ENCODE measurements at places on chromosomes 5 and 9.
A peak's percentile ranks its signal among the peaks of the same experiment; 100 is the strongest.

DNA sequence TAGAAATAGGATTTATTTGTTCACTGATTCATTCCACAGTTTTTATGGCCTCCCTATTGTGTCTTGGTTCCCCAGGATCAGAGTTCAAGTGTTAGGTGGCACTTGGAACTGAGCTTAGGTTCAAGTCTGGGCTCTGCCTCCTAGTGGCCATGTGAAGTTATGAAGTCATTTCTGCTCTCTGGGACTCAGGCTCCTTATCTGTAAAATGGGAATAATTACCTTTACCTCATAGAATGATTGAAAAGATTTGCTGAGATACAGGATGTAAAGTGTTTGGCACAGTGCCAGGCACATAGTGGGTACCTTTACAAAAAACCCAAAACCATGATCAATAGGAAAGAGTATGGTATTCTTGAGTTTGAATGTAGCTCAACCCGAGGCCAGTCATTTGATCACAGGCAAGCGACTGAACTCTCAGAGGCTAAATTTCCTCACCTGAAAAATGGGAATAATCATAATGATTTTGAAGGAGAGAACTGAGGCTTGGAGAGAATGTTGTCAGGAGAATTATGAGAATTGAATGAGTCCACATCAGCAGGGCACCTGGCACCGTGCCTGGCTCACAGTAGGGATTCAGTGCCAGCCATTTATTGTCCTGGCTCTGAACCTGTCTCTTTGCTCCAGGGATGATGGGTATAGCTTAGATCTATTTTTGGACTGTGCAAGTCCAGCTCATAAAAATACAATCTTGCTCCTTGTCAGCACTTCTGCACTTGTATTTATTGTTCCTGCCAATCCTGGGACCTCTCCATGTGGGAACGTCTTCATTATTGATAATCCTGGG, 10.8 kb downstream of the NSG2 start:
- no peak for DNase-seq

DNA sequence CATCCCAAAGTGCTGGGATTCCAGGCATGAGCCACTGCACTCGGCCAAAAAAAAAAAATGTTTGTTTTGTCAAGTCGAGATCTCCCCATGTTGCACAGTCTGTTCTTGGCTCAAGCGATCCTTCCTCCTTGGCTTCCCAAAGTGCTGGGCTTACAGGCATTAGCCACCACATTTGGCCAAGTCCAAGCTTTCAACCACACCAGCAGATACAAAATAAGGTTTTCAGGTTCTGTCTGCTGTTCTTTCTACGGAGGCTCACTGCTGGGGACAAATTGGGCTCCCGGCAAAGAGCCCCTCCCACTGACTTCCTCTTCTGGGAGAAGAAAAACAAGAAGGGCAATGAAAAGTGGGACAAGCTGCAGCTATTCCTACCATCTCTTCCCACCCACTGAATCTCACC, 37.6 kb upstream of the GGTA1 start:
- DNase-seq, result peak; percentile 39

GRCh38 chr5:133664422-133664821, 52.1 kb upstream of the FSTL4 start:
- DNase-seq, result no peak

DNA sequence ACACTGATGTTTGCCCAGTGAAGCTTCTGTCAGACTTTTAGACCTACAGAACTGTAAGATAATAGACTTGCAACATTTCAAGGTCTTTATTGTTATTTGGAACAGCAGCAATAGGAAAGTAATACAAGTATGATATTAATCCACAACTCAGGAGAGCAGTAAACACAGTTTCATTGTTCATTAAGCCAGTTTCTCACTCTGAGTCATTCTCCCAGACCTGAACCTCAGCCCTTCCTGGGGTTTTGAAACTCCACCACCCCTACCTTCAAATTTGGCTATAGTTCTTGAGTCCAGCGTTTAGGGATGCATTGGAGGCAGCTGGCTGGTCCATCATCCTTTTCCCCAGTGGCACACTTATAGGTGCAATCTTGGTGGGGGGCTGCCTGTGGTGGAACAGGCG, 203.2 kb downstream of the RAB3C start:
- no peak for DNase-seq

- no peak for DNase-seq
Observed at GRCh38 chr5:176884571-176884890, 14.6 kb downstream of the HK3 start.

GRCh38 chr9:111715471-111715870, 54.1 kb downstream of the GNG10 start:
- DNase-seq, result no peak

DNA sequence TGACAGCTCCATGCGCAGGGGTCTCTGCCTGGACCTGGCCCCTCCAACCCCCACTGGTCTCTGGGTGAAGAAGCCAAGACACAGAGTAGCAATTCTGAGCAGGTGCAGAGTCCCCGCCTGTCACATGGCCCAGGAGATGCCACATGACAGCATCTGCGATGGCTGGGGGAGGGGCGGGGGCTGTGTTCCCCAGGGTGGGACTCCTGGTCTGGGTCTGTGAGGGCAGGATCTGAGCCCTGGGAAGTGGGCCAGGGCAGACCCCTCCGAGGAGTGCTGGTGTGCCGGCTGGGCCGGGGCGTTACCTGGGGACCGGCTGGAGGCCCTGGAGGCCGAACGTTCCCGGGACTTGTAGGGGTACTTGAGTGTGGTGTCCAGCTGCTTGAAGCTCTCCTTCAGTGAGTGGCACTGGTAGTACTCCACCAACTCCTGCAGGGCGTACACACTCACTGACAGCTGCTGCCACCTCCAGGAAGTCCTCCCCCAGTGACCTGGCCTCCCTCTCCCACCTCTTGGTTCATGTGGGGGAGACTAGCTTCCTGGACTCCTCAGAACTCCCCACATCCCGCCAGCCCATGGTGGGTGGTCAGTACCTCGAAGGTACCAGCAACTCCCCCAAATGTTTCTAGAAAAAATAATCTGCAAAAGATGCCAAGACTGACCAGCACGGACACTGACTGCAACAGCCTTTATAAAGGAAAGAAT, 32.1 kb upstream of the SARDH start:
- no peak for DNase-seq
